ENCODE measurements at places on chromosomes 12 and 14. TPM values are rescaled to one million over a fixed set of nuclear protein-coding genes. Genes with fewer than 3 reads are reported as not detected.

The PPP2R5E gene
- total RNA-seq = 32.8 TPM

DNA sequence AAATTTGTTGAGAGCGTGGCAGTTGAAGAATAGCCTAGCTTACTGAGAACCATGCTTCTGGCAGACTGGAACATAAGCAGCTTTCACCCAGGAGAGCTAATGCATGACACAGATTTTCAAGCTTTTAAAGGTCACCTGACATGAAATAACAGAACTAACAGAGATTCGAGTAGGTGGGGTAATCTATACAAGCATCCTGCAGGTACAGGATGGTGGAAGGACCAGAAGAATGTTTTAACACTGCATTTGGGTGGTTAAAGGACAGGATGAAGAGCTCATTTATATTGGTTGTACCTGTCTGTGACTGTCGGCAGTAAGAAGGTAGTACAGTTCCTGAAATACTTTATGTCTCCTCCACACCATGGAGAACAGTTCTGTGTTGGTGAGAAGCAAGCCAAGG lies 8.9 kb downstream of the PELI2 start:
- ATAC-seq = no peak

The TAS2R50 gene
- total RNA-seq = 1.4 TPM

The AVPR1A gene
- total RNA-seq = 3.3 TPM

- ATAC-seq = peak; percentile 35
Observed at GRCh38 chr12:6361834-6362233, 13.5 kb downstream of the SCNN1A start.

The SLC6A12 gene
- total RNA-seq = not detected

DNA sequence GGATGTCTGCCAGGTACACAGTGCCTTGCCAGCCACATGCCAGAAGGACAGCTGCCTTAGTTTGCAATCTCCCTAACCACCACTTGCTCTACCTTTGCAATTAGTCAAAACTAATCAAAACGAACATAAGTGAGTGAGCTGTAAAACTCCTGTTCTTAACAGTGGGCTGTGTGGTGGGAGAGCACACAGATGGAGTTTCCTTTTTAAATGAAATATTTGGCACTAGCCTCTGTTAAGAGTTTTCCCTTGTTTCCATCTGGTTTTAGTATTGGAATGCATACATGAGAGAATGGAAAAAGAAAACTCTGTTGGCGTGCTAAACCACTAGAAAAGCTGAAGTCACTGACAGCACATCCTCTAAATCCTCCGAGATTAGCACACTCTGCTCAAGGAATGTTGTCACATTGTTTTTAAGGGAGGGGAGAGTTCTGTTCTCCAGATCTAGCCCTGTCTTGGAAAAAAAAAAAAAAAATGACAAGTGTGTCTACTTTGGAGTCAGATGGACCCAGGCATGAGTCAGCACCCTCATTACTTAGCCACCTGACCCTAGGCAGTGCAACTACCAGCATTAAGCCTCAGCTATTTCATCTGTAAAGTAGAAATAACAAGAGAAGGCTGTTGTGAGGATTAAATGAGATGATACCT lies 83.9 kb downstream of the STXBP6 start:
- peak; percentile 93 for ATAC-seq

The MFAP5 gene
- 162 TPM for total RNA-seq

Data from gastroesophageal sphincter (tissue), 4 donors.